Stimulated activated CD4-positive, alpha-beta T cell treated with anti-CD3 and anti-CD28 coated beads, Interleukin-4, amount 100 ng/mL, for 4 hours (primary cell): ENCODE measurements at places on chromosomes 1 and 21.

DNA sequence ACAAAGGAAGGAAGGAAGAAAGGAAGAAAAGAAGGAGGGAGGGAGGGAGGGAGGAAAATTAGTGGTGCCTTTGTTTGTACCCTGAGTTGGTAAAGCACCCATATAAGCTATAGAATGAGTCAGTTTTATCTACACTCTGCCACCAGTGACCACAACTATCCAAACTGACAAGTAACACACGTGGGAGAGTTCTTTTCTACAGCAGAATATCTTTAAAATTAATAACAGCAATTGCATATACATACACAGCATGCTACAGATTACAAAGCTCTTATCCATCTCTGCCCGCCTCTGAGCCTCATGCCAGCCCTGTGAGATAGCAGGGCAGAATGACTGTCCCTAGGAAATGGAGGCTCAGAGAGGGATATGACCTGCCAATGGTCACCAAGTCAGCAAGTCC lies 20.3 kb downstream of the CDCP2 start:
- no peak for DNase-seq

DNA sequence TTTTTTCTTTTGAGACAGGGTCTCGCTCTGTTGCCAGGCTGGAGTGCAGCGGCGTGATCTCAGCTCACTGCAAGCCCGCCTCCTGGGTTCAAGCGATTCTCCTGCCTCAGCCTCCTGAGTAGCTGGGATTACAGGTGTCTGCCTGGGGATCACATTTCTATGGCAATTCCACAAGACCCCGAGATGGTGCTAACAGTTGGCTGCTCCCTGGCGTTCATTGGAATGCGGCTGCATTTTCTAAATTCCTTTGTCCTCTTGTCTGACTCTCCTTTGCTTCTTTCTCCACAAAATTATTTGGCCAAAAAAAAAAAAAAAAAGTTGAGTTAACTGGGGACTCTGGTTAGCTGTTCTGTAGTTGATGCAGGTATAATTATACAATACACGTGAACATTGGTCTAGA lies 176.4 kb downstream of the ETS2 start:
- no peak for DNase-seq

- DNase-seq = no peak
Observed at GRCh38 chr1:47837056-47837830, 159.9 kb downstream of the TRABD2B start.

- DNase-seq = peak; percentile 35
Observed at GRCh38 chr1:89259283-89259971, 13.2 kb downstream of the GBP5 start.

DNA sequence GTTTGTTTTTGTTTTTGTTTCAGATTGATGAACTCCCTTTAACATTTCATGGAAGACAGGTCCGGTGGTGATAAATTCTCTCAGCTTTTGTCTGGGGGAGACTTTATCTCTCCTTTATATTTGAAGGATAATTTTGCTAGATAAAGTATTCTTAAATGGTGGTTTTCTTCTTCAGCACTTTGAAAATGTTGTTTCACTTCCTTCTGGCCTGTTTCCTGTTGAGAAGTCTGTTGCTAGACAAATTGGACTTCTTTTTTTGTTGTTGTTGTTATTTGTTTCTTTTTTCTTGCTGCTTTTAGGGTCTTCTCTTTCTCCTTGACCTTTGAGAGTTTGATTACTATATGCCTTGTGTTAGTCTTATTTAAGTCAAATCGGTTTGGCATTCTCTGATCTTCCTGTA lies 50.8 kb downstream of the CRP start:
- no peak for DNase-seq

DNA sequence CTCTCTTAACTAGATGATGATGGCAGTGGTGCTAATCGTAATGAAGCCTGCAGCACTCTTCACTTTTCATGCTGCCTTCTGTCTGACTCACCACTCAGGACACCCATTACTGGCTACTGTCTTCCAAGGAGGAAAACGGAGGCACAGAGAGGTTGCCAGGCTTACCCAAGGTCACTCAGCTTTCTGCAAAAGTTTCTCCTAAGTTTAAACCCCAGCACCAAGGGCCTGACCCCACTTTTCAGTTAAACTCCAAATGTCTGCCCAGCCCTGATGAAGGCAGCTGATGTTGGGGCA lies 78.1 kb upstream of the RUNX3 start:
- no peak for DNase-seq

GRCh38 chr1:60564916-60565750 lies 491.6 kb upstream of the C1orf87 start:
- no peak for DNase-seq

GRCh38 chr1:27179379-27179778 lies 24.5 kb upstream of the SLC9A1 start:
- DNase-seq = no peak

DNA sequence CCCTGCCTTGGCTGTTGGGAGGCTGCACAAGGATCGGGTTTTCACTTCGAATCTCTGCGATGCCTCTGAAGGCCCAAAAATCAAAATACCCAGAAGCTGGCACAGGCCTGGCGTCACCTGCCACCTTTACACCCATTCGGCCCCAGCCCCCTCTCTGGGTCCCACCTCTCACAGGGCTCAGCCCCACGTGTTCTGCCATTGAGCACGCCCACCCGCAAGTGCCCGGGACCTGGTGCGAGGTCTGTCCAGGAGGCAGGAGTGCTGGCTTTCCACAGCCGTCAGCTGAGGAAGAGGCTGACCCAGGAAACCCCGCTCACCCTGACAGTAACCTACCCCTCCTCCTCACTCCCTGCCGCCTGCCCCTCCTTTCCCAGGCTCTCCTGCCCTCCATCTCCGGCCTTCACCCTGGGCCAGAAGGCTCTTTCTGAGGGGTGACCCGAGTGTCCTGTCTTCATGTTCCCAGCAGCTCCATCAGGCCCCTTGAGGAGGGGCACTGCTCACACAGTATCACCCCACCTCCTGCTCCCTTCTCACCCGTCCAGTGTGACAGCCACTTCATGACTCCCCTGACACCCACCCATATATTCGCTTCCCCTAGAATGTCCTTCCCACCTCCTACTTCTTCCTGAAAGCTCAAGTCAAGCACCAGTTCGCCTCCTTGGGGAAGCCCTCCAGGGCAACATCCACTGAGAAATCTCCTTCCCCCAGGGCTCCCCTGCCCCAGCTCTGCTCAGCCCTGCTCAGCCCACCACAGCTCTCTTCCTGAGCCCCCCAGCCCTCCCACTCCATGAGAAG lies 13.5 kb downstream of the RCC2 start:
- DNase-seq = no peak

- DNase-seq = no peak
Observed at GRCh38 chr1:38671221-38671620, 188.4 kb downstream of the RRAGC start.

- no peak for DNase-seq
Observed at GRCh38 chr1:204575221-204576190, 59.3 kb downstream of the MDM4 start.

DNA sequence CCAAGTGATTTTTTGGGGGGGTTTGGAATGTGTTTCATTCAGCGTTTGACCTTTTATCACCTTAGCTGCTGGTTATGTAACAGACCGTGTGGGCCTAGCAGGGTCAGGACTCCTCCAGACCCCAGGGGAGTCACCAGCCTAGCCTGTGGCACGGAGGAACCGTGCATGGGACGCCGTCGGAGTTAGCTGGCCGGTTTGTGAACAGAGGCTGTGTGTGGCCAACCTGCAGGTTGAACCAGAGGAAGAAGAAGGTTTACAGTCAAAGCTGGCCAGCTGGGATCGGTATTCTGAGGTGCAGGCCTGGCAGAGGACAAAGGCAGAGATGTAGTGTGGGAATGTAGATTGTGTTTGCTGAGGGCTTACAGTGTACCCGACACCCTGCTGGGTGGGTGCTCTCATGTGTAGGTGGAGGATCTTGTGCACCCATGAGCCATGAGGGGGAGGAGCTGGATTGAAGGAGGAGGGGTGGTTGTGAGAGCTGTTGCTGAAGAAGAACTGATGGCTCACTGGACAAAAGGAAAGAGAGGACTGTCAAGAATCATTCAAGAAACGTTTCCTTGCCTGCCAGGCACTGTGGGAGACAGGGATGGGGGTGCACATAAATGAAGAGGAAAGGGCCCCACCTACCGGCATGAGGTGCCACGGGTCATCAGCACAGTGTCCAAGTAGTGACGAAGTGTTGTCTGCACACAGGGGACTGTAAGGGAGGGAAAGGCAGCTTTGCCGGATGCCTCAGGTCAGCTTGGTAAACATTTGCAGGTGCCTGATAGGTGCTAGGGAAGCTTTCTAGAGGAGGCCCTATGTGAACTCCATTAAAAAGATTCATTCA lies 40.0 kb upstream of the PWP2 start:
- no peak for DNase-seq
